Activated B cell treated with CpG ODN at 0.5 μM for 24 hours (primary cell): ENCODE measurements at places on chromosomes 2 and 18. TPM values are rescaled to one million over a fixed set of nuclear protein-coding genes. Genes with fewer than 3 reads are reported as not detected.

- no peak overlapping the region for H3K27ac ChIP-seq
- no peaks in the 10 kb centered on the region for H3K36me3 ChIP-seq
- DNase-seq, result no peak
- H3K4me1 ChIP-seq, result no peaks in the 10 kb centered on the region
- no peaks in the 10 kb centered on the region for H3K27me3 ChIP-seq
Observed at GRCh38 chr2:103161456-103162289, 399.8 kb downstream of the TMEM182 start.

DNA sequence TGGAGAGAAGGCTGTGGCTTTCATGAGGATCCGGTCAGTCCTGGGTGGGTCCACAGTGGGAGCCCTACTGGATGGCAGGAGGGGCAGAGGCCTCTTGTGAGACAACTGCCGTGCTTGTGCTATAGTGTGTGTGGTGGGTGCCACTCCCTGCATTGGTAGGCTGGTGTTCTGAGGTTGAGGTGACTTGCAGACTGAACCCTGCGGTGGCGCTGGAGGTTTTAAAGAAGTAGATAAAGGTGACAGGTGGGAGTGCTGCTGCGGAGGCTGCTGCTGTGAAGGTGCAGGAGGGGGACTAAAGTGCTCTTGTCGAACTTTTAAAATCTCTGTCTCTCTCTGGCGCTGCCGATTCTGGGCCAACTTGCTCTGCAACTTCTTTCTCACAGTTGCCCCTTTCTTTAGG lies 29.7 kb downstream of the INO80D start:
- H3K4me3 ChIP-seq, result no peak overlapping the region
- no peak for DNase-seq
- no peak overlapping the region for H3K27ac ChIP-seq
- H3K27me3 ChIP-seq, result no peaks in the 10 kb centered on the region
- H3K4me1 ChIP-seq, result peaks cover 13% of the 10 kb centered on the region

- no peak for DNase-seq
- H3K27me3 ChIP-seq, result peaks cover 18% of the 10 kb centered on the region
- H3K4me3 ChIP-seq, result no peak overlapping the region
Observed at GRCh38 chr18:35386600-35387100, 9.5 kb upstream of the ZNF396 start.

The NYAP2 gene
- 0.07 TPM in 1 of 2 replicates, not detected in the other for total RNA-seq

DNA sequence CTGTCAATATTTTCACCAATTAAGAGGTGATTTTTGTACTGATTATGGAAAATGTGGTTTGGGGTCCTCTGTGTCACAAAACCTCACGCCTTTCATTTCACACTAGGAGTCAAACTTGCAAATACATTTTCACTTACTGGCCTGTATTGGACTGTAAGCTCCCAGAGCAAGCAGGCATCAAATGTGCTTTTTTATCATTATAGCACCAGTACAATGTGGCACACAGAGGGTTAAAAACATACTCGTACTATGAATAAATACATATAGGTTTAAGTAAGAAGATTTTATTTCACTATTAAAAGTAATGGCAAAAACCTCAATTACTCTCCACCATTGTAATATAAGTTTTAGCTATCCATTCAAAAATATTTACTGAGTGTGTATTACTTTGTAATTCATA lies 56.7 kb downstream of the ABCB11 start:
- no peaks in the 10 kb centered on the region for H3K27me3 ChIP-seq
- no peaks in the 10 kb centered on the region for H3K4me1 ChIP-seq
- no peak for DNase-seq

DNA sequence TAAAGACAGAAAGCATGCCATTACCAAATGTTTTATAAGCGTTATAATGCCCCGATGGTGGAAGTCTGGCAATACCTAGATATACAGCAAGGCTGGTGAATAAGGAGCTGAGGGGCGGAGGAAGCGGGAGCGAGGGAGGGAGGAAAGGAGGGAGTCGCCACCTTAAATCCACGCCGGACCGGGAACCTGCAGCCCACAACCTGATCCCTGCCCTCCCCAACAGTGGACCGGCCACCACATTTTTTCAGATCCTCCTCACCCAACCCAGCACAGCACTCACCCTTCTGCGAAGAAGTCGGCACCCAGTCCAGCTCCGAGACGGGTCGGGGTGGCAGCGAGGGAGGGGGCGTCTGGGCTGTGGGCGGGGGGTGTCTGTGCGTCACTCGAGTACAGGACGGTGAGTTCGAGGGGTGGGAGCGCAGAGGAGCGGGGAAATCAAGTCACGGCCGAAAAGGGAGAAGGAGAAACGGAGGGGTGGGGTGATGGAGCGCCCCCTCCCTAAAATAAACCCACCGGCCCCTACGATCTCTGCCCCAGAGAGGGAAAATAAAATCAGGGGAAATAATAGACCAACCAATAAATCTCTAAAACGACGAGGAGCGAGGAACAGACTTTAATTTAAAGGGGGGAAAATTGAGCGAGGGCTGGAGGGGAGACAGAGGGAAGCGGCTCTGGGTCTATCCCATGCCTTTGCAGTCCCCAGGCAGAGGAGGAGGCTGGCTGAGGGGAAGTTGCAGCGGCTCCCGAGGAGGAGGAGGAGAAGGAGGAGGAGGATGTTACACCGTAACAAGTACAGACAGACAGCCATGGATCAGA lies 96.5 kb upstream of the SERTAD2 start:
- peak; percentile 40 for DNase-seq
- H3K4me1 ChIP-seq, result peaks cover 26% of the 10 kb centered on the region
- H3K4me3 ChIP-seq, result peak overlapping the region; percentile 98
- peak overlapping the region; percentile 98 for H3K27ac ChIP-seq

The CRYBA2 gene
- total RNA-seq, result not detected in 2 replicates

GRCh38 chr2:177178797-177179196 lies 33.8 kb upstream of the HNRNPA3 start:
- no peaks in the 10 kb centered on the region for H3K4me1 ChIP-seq
- no peaks in the 10 kb centered on the region for H3K36me3 ChIP-seq
- no peak overlapping the region for H3K4me3 ChIP-seq
- DNase-seq, result no peak

The LYPD6 gene
- total RNA-seq, result not detected in 2 replicates
